ENCODE measurements at places on chromosomes 4 and X.
A peak's percentile ranks its signal among the peaks of the same experiment; 100 is the strongest.

DNA sequence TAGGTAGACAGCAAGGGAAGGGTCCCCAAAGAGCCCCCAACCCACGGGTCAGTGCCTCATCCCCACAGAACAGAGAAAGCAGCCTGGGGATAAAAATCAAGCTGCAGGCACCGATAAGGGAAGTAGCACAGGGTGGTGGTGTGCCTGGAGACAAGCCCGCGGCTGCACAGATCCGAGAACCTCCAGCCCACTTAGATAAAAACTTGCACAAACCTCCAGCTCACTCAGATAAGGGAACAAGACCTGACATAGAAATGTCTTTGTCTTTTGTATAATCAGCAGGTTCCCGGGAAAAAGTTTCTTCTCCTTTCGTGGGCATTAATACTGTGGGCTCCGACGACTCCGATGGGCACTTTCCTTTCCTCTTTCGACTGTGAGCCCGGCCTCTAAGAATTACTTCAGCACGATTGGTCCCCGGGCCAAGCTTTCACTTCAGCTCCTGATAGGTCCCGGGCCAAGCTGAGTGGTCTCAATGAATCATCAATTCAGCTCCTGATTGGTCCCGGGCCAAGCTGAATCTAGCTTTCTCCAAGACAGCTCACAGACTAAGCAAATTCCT lies 32.4 kb downstream of the PRDX4 start:
- no peak for DNase-seq

DNA sequence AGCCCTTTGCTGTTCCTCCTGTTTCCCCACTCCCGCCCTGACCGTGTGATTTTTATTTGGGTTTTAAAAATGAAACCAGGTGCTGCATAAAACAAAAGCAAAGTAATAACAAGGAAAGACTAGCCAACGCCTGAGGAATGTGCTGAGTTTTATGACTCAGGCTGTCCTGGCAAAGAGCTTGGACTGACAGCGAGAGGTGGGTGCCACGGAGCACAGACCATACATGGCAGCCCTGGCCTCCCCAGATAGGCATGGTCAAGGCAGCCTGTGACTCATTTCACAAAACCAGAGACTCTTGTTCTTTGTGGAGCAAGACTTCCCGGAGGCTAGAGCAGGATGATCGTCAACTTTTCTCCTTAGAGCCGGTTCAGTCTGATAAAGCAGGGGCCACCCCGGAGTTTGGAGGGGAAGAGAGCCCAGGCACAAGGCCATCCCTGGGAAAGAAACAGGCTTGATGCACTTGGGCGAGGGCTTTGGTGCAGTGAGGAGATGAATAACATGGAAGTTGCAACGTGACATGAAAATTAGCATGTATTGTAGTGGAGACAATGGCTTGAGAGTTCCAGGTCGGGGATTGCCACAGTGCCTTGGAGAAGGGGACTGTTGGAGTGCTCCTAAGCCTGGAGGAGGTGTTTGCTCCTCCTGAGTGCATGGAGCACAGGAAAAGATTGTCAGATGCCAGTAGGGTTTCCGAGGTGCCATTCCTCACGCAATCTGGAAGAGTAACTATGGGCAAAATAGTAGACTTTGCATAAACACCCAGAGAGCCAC lies 54.8 kb downstream of the C4orf51 start:
- no peak for DNase-seq

DNA sequence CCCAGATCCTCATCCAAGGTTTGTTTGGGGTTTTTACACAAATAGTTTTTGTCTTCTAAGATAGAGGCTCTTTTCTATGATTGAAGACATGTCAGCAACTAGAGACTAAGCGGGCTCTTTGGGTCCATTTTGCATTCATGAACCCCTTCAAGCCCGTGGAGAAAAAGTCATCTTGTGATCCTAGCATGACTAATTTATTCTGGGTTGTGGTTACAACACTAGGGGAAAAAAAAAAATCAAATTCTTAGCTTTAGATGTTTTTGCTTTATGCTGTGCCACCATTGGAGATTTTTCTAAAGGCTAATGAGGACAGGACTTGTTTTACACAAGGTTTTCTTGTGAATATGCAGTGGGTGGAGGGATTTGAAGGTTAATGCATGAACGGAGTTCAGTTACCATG lies 440.0 kb downstream of the PCDH7 start:
- no peak for DNase-seq

DNA sequence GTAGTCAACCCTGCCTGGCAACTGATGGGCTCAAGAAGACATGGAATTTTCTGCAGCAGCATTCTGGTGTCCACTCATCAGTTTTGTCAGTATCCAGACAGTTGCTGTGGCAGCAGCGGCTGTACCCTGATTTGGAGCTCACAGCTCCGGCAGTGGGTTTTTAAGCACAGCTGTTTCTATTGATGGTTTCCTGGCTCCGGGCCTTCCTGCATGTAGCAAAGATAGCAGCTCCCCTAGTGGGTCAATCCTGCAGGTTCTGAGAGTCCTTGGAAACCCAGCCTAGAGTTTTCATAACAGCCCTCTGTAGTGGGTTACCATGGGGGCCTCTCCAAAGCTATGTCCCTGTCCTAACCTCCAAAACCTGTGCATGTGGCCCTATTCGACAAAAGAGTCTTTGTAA lies 84.0 kb upstream of the ATP6AP2 start:
- no peak for DNase-seq

GRCh38 chr4:104524591-104524990 lies 29.9 kb upstream of the CXXC4 start:
- no peak for DNase-seq

DNA sequence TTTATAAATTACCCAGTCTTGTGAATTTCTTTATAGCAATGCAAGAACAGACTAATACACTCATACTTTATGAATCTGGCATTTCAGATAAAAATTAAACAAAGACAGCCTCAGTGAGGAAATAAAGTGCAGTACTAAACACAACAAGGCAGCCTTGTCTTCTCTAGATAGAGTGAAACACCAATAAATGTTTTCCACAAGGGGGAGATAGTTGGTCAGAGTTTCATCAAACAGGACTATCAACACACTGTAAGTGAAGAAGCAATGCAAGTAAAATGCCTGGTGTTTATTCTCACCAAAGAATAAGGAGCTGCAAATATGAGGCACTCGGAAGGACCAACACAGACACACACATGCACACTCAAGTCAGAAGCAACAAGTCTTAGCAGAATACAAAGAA lies 62.8 kb downstream of the FAM9B start:
- no peak for DNase-seq

- no peak for DNase-seq
Observed at GRCh38 chr4:7556558-7556957, 121.8 kb upstream of the PSAPL1 start.

GRCh38 chrX:14927401-14927800 lies 54.2 kb downstream of the MOSPD2 start:
- DNase-seq: no peak

DNA sequence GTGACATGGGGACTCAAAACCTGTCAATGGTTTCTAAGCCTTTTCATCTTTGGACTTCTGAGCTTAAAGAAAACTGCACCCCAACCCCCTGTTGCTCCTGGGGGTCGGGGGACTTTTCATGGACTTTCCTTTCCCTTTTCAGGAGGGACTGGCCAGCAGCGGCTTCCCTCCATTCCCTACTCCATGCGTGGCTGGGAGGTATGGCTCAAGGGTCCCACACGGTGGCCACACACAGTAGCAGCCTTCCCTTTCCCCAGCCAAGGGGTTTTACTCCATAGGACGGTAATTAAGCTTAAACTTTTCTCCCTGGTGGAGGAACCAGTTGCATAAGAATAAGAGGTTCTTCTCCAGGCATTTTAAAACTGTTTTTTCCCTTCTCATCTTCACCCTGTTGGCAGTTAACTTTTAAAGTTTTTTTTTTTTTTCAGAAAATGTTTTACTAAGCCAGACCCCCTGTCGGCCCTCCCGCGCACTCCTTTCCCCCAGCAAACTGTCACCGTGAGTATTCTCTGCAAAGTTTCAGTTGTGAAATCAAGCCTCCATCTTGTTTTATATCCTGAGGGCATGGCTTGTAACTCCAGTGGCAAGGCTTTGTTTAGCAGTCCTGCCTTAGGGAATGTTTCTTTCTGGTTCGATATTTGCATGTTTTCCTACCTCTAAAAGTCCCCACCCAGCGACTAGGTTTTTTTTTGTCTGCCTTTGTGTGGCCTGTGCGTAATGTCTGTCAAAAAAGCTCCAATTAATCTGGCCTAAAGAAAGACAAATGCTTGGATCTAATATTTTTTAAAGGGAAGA lies 325.7 kb downstream of the TLL1 start:
- DNase-seq: no peak

DNA sequence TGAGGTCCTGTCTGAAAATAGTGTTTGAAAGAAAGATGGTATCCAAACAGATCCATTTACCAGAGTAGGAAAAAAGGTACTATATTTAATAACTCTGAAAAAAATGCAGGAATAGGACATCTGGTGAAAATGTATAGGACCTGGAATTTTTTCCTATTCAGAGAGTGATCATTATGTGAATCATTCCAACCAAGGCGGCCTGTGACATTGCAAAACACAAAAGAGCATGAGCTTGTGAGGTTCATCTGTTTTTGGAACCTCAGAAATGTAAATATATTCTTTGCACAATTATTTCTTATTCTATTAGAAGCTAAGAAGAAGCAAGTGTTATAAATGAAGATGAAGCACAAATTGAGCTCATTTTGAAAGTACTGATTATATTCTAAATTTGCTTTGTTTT lies 2.0 kb downstream of the C4orf51 start:
- DNase-seq: no peak

- no peak for DNase-seq
Observed at GRCh38 chrX:30898886-30899285, 9.8 kb upstream of the TAB3 start.

DNA sequence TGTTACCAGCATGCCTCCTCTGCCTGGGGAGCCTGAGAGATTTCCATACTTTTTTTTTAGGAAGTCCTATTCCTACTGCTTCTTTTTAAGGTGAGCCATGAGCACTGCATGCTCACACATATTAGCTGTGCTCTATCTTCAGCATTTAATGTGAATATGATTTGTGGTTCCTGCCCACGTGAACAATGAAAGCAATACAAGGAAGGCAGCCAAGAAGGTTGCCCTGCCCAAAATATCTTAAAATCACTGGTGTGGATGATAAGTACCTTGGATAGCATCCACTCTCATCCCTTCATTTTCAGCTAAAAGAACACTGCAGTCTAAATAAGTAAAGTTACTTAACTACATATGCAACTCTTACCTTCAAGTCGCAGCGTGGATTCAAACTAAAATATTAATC lies 607.5 kb downstream of the PACRGL start:
- no peak for DNase-seq

GRCh38 chr4:98343626-98344025 lies 82.4 kb downstream of the RAP1GDS1 start:
- no peak for DNase-seq

DNA sequence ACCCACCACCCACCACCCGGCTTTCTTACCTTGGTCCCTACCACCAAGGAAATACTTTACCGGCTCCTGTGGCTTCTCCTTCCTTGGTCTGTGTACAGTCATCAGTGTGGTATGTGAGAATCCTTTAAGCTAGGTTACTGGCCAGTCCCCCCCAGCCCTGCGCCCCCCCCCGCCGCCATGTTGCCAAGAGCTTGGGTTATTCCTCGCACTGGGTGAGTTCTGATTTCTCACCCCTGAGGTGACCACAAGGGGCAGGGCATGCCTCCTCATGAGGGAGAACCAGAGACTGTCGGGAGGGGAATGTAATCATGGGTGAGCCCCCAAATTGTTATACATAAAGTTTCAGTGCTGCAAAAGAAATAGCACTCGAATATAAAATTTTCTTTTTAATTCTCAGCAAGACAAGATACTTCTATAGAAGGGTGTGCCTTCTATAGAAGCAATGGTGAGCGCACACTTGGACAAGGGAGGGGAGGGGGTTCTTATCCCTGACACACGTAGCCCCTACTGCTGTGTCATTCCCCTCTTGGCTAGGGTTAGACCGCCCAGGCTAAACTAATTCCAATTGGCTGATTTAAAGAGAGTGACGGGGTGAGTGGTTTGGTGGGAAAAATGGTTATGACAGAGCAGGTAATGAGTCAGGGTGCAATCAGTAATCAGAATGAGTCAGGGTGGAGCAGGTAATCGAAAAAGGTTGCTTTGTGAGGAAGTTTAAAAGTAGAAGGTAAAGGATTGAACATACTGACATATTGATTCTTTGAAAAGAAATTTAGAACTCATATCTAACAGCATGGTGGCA lies 133.2 kb downstream of the KDM6A start:
- no peak for DNase-seq

DNA sequence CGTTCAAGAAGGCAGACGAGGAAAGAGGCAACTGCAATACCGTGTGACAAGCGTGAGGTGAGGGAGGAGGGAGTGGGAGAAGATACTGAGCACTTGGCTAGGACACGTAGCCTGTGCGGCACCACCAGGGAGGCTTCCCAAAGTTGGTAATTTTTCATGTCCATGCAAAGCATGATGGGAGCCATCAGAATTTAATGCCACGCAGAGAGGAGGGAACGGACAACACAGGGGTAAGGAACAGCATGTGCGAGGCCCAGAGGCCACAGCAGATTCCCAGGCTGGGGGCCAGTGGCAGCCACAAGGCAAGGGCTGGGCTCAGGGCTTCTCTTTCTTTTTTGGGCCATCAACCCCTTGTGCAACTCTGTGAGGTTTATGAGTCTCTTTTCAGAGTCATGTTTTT lies 11.0 kb upstream of the CLDN24 start:
- no peak for DNase-seq

- no peak for DNase-seq
Observed at GRCh38 chr4:41913509-41913908, 21.7 kb upstream of the TMEM33 start.

- DNase-seq: no peak
Observed at GRCh38 chr4:336099-336892, 1.3 kb upstream of the ZNF141 start.

GRCh38 chr4:79959652-79960051 lies 113.4 kb downstream of the ANTXR2 start:
- no peak for DNase-seq

GRCh38 chrX:40266490-40267333 lies 169.0 kb upstream of the BCOR start:
- DNase-seq: peak; percentile 47

- no peak for DNase-seq
Observed at GRCh38 chr4:137614491-137614890, 82.2 kb upstream of the PCDH18 start.

- DNase-seq: no peak
Observed at GRCh38 chr4:66636349-66636748, 909.0 kb downstream of the CENPC start.

- DNase-seq: peak; percentile 17
Observed at GRCh38 chr4:169236873-169237626, 33.7 kb downstream of the SH3RF1 start.

DNA sequence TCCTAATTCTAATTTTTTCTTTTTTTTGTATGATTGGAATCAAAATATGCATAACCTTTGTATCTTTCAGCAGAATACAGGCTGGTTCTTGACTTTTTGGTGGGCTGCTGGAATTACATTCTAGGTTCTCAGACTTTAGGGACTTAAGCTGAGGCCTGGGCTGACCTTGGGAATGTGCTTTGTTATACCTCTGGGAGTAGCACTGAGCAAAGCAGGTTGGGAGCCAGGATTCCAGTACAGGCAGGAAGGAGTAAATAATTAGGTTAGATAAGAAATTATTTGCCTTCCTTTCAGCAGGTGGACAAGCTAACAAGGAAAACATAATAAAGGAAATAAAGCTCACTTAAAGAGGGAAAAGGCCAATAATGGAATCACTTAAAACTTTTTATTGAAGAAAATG lies 49.9 kb upstream of the SLC4A4 start:
- no peak for DNase-seq
